Muscle of arm (tissue), 14 donors: ENCODE measurements at places on chromosomes 11 and 22. TPM values are rescaled to one million over a fixed set of nuclear protein-coding genes. Genes with fewer than 3 reads are reported as not detected.

GRCh38 chr22:31085928-31086327 lies 4.8 kb downstream of the SMTN start:
- DNase-seq, result no peak

DNA sequence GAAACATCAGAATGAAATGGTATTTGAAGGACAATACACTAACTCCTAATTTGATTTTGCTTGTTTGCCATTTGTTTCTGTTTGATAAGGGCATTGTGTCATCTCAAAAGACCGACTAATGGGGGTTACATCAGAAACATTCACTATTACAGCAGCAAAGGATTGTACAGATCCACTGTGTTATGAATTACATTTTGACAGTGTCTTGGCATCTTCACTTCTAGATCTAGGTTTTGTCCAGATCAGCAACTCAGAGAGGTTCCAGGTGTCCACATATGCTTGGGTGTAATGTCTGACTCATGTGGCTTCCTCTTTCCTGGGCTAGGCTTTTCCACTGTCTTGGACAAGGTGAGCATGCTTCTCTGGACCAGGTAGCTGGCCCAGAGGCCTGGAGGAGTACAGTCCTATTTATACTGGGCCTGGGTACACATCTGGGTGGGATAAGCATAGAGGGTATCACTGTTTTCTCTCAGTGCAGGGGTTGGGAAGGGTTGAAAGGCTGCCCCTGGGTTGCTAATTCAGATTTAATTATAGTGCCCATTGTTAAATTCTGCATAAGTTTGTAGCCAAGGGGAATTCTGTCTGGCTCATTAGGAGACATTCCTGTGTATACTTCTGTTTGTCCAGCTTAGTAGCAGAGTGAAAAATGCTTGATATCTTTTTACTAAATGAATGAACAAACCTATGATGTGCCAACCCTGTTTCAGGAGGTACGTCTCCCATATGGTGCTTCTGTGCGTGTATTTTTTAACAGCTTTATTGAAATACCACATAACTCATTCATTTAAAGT lies 23.8 kb downstream of the DDI1 start:
- no peak for DNase-seq

DNA sequence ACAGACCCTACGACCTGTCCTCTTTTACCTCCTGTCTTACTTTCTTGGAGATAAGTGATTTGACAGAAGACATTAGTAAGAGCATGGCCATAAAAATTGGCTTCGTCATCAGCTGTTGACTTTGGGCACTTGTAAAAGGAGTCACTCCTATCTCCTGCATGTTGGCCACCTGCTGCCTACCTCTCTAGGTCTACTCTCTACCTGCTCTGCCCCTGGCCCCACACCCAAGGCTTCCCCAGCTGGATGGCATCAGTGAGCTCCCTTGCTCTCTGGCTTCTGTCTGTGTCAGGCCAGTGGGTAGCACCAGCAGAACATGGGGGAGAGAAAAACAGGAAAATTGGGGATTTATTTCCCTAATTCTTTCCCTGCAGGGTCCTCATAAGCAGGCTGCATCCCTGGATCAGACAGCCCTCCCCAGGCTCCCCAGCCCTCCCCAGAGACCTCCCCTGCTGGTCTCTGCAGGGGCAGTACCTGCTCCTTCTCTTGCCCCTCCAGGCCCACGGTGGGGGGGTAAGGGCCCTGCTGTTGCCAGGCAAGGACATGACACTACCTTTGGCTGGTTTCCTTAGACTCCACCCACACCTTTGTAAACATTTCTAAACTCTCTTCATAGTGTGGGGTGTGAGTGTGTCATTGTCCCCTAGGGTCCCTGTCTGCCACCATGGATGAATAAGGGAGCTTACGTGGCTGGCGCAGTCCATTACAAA lies 157.0 kb upstream of the NECTIN1 start:
- no peak for DNase-seq

- no peak for DNase-seq
These were observed 1.9 kb upstream of the BCL9L start for GRCh38 chr11:118927554-118928100.

- DNase-seq, result no peak
These were observed 144.7 kb downstream of the ENTHD1 start for GRCh38 chr22:39748877-39749276.

DNA sequence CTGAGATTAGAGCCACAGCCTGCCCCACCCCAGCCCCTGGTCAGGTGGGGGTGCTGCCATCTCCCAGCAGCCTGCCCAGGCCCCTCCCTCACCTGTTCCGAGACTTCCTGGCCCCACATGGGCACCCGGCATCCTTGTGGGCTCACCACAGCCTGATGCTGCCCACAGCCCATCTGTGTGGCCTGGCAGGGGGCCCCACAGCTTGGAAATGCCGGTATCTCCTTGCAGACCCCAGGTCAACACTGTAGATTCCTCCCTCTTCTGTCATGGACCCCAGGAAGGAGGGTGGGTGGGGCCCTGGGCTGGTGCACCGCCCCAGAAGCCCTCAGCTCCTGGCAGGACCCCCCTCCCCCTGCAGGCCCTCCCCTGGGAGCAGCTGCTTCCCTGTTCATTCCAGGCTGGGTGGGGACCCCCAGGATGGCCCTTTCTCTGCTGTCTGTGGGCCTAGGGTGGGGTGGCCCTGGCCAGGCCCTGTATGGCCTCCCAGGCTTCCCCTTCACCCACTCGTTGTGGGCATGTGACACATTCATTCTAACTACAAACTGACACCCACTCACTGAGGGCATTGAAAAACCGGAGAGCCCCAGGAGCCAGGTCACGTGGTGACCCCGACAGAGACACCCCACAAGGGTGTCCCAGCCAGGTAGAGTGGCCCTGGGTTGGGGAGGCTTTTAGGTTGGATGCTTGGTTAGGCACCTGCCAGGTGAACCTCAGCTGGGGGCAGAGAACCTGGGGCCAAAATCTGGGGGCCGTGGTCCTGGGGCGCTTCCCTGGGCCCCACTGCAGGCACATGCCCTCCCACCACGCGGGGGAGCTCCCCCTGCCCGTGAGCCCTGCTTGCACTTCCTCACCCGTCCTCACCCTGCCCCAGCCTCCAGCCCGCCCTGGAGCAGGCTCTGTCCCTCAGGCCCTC lies 44.1 kb upstream of the CCDC188 start:
- no peak for DNase-seq

DNA sequence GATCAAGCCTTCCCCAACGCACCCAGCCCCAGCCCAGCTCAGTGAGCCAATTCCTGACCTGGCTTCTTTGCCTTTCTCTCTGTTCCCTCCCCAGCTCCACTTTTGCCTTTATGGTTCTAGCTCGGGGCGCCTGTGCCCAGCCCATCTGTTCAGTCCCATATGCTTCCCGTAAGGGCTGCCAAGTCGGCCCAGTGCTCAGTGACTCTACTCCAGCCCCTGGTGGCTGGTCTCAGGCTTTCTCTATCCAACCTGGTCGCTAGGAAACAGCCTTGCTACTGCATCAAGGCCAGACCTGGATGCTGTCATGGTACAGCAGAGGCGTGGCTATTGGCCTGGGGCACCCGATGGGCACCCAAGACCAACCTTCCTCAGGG lies 178.0 kb downstream of the DSCAML1 start:
- DNase-seq, result no peak

GRCh38 chr11:84853841-84854497 lies 773.2 kb downstream of the DLG2 start:
- DNase-seq, result no peak

DNA sequence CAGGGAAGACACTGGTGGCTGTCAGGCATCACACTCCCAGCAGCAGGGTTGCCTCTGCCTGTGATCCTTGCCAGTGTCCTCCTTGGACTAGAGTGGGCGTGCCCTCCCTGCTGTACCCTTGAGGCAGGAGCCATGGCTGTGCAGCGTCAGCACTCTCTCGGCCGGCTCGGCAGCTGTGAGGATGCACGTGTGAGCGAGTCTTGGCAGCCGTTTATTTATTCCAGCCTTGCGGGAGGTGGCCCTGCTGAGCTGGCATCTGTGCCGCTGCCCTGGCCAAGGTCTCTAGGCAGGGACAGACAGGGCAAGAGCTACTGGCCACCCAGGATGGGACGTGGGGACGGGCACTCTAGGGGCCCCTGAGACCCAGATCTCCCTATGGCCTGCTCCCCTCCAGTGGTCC lies 33.9 kb downstream of the TSPAN4 start:
- DNase-seq, result peak; percentile 45

- no peak for DNase-seq
These were observed 504.7 kb upstream of the ARHGAP42 start for GRCh38 chr11:100182350-100182749.

DNA sequence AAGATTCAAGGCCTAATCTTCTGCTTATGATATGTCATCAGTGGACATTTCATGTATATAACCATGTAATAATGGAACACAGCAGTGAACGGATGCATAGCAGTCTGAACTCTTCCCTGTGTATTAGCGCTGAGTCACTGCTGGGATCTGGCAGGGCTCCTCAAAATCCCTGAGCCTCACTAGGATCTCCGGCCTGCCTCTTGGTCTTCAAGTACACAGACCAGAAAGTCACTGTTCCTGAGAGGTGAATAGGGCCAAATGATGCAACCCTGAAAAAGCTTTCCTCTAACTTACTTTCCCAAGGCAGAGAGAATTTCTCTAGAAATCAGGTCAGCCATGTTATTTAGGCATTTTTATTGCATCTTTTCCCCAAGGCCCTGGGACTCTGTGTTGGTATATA lies 35.0 kb downstream of the POU2AF1 start:
- peak; percentile 80 for DNase-seq

DNA sequence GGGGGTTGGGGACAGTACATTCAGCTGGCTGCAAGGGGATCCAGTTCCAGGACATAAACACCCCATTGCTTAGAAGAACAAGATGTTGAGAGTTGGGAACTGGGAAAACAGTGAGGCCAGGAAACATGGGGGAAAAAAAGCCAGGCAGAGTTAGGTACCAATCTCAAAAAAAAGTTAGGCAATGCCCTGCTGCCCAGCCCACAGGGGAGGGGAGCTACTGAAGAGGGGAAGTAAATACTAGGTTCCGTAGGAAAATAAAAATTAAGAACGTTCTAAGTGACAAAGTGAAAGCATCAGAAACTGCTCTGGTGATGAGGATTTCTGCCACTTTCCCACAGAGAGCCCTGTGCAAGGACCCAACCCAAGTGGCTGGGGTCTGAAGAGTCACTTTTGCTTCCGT lies 12.0 kb downstream of the SPTBN2 start:
- no peak for DNase-seq

DNA sequence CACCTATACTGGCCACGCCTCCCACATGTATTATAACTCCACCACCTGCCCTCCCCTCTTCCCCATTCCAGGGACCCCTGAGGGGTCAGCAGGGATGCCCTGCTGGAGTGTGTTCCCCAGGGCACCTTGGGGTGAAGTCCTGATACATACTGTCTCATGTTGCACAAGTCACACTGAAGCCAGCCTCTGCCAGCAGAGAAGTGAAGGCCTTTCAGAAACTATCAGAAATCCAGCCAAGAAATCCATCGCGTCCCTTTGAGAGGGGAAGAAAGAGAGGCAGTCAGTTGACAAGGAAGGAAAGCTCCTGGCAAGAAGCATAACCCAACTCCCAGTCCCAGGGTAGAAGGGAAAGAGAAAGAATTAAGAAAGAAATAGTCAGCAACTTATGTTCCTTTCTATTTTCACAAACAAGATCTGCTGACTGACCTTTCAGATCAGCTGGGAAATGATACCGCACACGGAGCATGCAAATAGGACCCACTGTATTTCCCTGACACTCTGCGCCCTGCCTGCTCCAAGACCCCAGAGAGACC lies 45.2 kb downstream of the SC5D start:
- DNase-seq, result no peak

GRCh38 chr11:7968686-7969085 lies 3.4 kb upstream of the NLRP10 start:
- no peak for DNase-seq

- no peak for DNase-seq
These were observed 27.2 kb downstream of the ABTB2 start for GRCh38 chr11:34330653-34331052.

- no peak for DNase-seq
These were observed 45.6 kb upstream of the SEPTIN5 start for GRCh38 chr22:19668748-19669147.

GRCh38 chr22:45651931-45652528 lies 19.6 kb upstream of the ATXN10 start:
- DNase-seq, result no peak

DNA sequence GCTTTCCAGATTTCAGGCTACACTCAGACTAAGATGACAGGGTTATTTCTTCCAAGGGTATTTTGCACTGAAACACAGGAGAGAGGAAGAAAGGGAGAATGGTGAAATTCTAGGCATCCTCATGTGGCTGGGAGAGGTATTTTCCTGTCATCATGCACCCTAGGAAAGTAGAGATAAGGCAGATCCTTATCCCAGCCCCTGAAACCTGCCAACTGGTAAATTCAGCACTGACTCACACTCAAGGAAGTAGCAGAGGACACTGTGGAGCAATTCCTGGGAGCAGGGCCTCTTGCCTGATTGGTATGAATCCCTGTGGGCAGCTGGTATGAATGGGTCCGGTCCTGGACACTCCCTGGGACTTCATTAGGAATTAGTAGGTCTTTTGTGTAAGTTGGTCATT lies 37.6 kb upstream of the SLC5A1 start:
- no peak for DNase-seq

DNA sequence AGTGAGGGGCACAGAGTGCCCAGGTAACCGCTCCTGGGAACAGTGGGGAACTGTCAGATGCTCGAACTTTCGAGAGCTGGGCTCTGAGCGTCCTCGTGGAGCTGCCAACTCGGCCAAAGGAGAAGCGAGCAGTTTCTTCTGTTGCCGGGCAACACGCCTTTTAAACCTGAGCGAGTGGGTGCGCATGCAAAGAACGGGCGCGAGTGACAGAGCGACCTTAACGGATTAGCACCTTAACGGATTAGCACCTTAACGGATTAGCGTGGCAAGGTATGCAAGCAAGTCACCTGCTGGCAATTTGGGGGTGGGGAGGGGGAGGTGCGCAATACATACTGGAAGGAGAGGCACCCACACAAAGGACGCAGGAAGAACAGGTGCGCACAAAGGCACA lies 61.8 kb upstream of the PRODH start:
- no peak for DNase-seq

- peak; percentile 54 for DNase-seq
These were observed at the start of gene FOLH1 for GRCh38 chr11:49208006-49208721. Gene FOLH1 (minus strand): TSS chr11:49208602. CDS start chr11:49208409, 193 bp downstream.

The F2 gene
- polyA plus RNA-seq, result not detected

The TBCEL gene
- 15.9 TPM for polyA plus RNA-seq

The CCDC188 gene
- 0.52 TPM for polyA plus RNA-seq

The PACSIN3 gene
- 148 TPM for polyA plus RNA-seq

The ZBED4 gene
- 13.0 TPM for polyA plus RNA-seq

The SERPING1 gene
- polyA plus RNA-seq, result 132 TPM

The AIFM3 gene
- 0.65 TPM for polyA plus RNA-seq

The CST6 gene
- polyA plus RNA-seq, result 0.88 TPM
